RCC 7860 (cell line): ENCODE measurements at places on chromosomes 5 and 9.
A peak's percentile ranks its signal among the peaks of the same experiment; 100 is the strongest.

GRCh38 chr5:33487236-33487635 lies 46.5 kb downstream of the TARS1 start:
- DNase-seq, result no peak

DNA sequence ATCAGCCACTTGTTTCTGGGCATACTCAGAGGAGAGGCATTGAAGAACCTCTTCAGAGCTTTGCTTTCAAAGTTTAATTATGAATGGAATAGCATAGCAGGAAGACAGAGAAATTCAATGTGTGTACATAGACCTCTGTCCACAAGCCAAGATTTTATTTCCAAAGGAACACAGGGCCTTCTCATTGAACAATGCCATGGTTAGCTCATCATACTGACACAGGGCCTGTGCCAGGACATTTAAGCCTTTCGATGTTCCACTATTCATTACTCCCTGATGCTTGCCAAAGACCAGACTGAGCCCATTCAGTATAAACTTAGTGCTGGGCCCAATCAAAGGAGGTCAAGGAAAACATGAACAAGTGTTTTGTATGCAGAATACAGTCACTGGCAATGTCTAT lies 280.8 kb downstream of the FBXL17 start:
- DNase-seq, result no peak

DNA sequence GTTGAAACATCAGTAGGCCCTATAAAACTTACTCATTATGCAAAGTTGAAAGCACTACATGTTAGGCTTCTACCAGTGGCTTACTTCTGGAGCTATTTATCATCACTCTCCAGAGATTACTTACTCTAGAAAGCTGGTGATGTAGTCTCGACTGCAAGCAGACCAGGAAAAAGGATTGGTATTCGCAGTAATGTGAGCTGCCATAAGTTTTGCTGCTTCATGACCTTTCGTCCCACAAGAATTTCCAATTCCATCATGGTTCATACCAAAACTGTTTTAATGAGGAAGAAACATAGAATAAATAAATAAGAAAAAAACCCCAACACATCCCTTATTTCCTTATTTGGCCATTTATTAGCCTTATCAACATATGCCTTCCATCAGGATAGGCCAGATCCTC lies 181.9 kb downstream of the ADAMTS6 start:
- DNase-seq, result no peak

DNA sequence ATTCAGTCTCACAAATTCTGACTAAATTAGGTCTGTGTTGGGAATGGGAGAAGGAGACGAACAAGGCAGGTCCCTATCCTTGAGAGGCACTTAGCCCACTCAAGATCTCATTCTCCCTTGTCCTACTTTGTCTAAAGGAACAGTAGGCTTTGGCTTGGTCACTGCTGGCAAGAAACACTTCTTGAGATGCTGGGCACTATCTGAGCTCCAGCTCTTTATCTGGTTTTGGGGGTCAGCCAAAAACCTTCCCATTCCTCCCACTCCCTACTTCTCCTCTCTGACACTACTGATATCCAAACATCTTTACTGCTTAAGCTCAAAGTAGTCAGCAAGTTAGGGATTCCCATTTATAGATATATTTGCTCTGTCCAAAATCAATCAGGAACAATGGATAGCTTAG lies 155.2 kb downstream of the MAPKAP1 start:
- DNase-seq, result no peak

- DNase-seq, result no peak
These were observed 68.1 kb downstream of the SEMA6A start for GRCh38 chr5:116506488-116506887.

- no peak for DNase-seq
These were observed 67.4 kb downstream of the RAPGEF1 start for GRCh38 chr9:131672451-131672850.

DNA sequence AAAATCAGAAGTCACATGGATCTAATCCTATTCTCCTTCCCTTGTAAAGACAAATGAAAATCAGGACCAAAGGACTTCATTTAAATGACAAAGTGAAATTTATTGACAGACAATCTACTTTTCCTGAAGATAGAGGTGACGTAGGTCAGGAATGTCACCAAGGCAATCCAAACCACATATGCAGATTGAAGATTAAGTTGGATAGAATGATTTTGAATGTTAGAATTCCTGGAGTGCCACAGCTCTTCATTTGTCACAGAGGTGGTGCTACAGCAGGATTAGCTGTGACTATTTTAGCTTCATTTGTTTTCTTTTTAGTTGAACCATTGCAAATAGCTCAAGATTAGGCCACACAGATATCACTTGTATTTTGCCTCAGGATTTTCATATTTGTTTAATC lies 736.0 kb upstream of the ARRDC3 start:
- DNase-seq, result no peak

DNA sequence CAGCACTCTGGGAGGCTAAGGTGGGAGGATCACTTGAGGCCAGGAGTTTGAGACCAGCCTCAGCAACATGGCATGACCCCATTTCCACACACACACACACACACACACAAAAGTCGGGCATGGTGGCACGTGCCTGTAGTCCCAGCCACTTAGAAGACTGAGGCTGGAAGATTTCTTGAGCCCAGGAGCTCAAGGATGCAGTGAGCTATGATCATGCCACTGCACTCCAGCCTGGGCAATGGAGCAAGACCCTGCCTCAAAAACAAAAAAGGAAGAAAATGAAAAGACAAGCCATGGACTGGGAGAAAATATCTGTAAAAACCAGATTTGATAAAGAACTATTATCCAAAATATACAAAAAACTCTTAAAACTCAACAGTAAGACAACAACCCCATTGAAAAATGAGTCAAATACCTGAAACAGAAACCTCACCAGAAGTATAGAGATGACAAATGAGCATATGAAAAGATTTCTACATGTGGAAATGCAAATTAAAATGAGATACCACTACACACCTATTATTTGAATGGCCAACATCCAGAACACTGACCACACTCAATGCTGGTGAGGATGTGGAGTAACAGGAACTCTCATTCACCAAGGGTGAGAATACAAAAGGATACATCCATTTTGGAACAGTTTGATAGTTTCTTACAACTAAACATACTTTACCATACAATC lies 24.7 kb downstream of the DNAJA1 start:
- DNase-seq, result no peak

DNA sequence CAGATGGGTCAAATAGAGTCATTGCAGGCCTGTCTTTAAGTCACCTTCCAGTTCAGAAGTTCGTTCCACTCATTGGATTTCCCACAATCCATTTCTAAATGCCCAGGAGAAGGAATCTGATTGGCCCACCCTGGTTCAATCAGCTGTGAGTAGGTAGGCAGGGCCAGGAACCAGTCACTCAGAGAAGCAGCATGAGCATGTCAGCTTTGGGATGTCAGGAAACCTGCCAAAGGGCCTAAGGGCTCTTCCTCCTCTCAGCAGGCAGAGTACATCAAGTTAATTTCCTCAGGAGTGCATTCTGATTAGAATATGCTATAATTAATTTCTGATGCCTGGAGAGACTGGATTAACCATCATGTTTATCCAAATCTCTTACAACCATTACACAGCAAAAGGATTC lies 412.9 kb upstream of the CCNH start:
- no peak for DNase-seq

- no peak for DNase-seq
These were observed 69.2 kb upstream of the MYO10 start for GRCh38 chr5:17005107-17005828.

DNA sequence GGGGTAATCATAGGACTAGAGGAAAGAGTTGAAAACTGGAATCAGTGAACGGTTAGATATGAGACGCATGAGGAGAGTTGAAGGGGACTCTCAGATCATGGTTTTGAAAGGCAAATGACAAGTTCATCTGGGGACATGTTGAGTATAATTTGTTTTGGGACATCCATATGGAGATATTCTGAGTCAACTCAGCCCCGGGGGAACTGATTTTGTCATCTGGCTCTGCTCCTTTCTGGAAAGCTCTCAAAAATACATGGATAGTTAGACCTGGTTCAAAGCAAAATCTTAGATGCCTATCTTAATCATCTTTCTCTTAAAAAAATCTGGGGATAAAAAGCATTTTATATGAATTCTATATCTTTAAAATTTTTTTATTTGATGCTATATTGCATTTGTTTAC lies 161.2 kb downstream of the SNX18 start:
- DNase-seq, result no peak

DNA sequence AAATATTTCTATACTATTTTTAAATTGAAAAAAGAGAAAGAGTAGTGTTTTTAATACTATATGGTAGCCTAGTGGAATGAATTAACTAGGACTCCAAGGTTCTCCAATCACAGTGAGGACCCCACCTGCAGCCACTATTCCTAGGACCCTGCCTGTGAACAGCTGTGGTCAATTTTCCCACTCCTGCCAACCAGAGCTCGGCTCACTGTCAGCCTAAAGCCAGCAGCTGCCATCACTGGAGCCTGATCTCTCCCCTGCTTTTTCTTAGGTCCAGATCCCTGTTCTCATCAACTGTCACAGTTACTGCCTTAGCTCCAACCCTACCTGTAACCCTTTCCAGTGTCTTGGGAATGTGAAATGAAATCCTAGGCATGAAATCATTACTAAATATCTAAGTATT lies 25.3 kb downstream of the ARSB start:
- no peak for DNase-seq

GRCh38 chr9:114290561-114290986 lies 32.3 kb upstream of the ORM1 start:
- no peak for DNase-seq

- DNase-seq, result no peak
These were observed 116.5 kb downstream of the CPLANE1 start for GRCh38 chr5:37132646-37133045.

DNA sequence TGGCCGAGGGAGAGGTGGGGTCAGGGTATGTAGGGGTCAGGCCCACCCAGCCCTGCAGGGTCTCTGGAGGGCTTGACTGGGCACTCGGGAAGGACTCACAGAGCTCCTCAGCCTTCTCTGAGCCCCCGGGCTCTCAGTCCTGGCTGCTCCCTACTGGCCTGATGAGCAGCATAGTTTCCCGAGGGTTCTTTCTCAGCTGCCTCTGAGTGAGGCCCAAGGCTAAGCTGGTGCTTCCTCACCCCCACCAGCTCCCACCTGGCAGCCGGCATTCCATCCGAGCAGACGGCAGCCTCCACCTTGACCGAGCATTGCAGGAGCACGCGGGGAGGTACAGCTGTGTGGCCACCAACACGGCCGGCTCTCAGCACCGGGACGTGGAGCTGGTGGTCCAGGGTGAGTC lies 56.0 kb downstream of the HMCN2 start:
- DNase-seq, result no peak

- no peak for DNase-seq
These were observed 772.6 kb upstream of the DMAC1 start for GRCh38 chr9:8572209-8572608.

- peak; percentile 56 for DNase-seq
These were observed 931 bp downstream of the FAM219A start for GRCh38 chr9:34457266-34458012.

DNA sequence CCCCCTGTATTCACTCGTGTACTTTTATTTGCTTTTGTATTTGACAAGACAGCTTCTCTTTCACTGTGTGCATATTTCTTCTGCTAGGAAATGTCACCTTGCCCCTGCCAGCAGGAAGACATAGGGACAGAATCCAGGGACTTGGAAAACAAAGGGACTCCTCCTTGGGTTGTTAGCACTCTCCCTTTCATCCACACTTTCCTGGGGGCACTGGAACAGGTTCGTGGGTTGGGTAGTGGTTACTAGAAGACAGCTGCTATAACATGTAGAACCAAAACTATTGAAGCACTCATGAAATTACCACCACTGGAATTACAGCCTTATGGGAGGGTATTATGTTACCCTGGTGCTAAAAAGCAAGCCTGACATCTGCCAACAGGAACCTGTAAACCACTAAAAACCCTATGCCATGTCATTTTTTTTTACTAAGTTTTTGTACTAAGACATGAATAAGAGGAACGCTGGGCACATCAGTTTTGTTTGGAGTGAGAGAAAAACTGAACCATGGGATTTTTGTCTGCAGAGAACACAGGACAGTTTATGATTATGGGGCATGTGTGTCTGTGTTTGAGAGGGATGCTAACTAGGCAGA lies 4.7 kb upstream of the CCL28 start:
- no peak for DNase-seq

DNA sequence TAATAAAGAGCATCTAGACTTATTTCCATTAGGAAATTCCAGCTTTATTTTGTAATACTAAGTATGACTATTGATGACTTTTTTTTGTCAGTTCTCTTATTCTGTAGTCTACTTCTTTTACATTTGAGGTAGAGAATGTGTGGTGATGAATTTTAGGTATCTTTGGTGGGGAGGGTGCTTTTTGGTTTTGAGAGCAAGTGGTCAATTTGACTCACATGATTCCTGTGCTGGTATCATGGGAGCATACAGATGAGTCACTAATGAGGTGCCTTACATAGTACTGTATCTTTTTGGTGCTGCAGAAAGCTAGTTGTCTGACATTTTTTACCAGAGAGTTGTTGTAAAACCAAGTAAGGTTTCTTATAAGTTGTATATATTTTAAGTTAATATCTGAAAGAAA lies 35.3 kb downstream of the ERBIN start:
- DNase-seq, result peak; percentile 26

- peak; percentile 53 for DNase-seq
These were observed 3.8 kb downstream of the FAM219A start for GRCh38 chr9:34454571-34455065.

DNA sequence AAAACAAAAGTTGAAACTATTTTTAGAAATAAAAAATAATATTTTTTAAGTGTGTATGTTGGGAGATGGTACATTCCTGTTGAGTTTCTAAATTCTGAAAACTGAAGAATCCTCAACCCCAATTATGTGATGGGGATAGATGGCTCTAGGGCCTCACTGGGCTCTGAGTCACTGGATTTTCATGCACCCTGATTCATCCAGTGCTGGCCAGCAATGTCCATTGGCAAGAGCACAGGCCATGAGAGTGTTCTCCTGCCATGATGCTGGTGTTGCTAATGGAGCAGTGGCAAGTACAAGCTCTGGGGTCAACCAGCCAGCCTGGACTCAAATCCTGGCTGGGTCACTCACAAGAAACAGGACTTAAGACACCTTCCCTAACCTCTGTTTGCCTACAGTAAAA lies 23.3 kb downstream of the SMIM23 start:
- no peak for DNase-seq

DNA sequence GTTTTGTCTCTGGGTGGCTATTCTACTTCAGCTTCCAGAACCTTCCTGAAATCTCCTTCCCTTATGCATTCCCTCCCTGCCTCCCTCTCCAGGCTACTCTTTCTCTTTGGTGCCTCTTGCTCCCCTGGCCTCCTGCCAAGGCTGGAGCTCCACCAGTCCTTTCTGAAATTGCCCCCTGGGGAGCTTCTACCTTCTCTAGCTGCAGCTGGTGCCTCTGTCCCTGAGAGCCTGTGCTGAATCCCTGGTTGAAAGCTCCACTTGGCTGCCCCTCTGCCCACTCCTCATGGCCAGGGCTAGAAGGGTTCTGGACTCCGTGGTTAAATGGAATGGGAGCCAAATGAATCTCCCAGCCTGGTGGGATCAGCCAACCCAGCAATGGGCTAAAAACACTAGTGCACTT lies 80.1 kb downstream of the COL15A1 start:
- DNase-seq, result no peak

GRCh38 chr9:136686794-136687711 lies at the start of gene AGPAT2:
AGPAT2 (minus strand) TSS chr9:136687457; CDS start chr9:136687357, 100 bp downstream.
- peak; percentile 48 for DNase-seq

- no peak for DNase-seq
These were observed 91.7 kb downstream of the HRH2 start for GRCh38 chr5:175749591-175749990.

- no peak for DNase-seq
These were observed 96.1 kb upstream of the IRX2 start for GRCh38 chr5:2847608-2848007.

- no peak for DNase-seq
These were observed 132.0 kb upstream of the WWC1 start for GRCh38 chr5:168159425-168159824.

GRCh38 chr9:102669220-102669619 lies 325.9 kb upstream of the CYLC2 start:
- DNase-seq, result no peak
